ENCODE measurements at places on chromosomes 1 and 21.

DNA sequence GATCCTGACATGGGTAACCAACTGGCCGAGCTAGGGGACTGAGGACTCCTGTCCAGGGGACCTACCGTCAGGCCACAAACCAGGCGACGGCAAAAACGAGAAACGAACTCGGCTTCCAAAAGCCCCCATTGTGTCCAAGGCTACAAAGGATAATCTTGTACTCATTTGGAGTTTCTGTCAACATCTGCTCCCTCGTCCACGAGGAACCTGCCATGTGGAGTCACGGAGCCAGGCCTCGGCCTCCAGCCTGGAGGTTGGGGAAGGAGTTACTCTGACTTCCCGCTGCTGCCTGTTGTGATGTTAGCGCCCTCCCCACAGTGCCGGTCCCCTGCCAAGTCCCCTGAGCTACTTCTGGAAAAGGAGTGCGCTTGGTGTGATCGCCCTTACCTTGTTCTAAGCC is 7.3 kb downstream of the KRTAP10-1 start:
- DNase-seq: no peak

DNA sequence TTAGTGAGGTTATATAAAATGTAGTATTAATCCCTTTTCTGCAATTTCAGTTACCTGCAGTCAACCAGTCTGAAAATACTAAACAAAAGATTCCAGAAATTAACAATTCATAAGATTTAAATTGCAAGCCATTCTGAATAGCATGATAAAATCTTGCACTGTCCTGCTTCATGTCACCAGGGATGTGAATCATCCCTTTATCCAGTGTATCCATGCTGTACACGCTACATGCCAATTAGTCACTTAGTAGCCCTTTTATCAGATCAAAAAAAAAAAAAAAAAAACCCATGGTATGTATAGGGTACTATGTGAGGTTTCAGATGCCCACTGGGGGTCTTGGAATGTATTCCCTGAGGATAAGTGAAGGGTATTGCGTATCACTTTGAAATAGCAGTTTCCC is 191.3 kb upstream of the HP1BP3 start:
- no peak for DNase-seq

DNA sequence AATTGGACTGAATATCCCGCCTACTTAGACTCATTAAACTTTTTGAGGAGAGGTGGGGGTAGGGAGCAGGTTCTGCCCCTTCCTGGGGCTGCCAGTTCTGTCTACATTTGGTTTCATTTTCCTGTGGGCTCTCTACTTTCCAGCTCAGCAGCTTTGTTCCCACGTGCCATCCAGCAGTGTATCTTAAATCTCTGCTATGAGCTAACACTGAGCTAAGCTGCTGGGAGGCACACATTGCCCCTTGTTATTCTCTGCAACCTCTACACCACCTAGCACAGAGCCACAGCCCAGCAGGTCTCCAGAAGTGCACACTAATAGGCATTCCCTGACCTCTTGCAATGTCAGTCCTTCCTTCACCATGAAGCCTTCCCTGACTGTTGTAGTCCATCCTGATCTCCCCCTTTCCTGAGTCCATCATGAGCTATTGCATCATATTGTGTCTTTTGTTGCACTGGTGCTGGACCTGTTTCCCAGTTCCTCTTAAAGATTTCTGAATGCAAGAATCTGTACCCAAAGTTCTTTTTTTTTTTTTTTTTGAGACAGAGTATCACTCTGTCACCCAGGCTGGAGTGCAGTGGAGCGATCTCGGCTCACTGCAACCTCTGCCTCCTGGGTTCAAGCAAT is 28.7 kb upstream of the NRDC start:
- DNase-seq: no peak

GRCh38 chr1:110160538-110161100 is 10.3 kb downstream of the SLC6A17 start:
- DNase-seq: no peak

GRCh38 chr1:151585622-151586021 is 26.2 kb upstream of the SNX27 start:
- no peak for DNase-seq

GRCh38 chr1:112882271-112882744 is 73.7 kb downstream of the SLC16A1 start:
- DNase-seq: no peak

GRCh38 chr1:113194846-113195830 is 122.1 kb downstream of the LRIG2 start:
- DNase-seq: no peak

GRCh38 chr1:95301091-95301490 is 67.1 kb downstream of the RWDD3 start:
- DNase-seq: no peak

- DNase-seq: no peak
These were observed 47.6 kb downstream of the SHCBP1L start for GRCh38 chr1:182905321-182905720.

DNA sequence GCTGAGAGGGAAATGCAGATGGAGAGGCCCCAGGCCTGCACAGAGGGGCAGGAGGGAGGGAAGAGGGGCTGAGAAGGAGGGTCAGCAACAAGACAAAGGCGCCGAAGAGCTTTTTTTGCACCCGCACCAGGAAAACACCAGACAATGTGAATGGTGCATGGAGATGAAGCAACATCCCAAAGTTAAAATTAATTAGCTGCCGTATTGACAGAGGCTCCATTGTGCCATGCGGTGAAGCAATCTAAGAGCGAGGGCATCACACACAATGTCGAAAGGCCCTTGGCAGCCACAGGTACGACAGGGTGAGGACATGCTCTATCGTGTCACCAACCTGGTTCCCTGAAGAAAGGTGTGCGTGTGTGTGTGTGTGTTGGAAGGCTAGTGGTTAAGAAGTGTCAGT is 41.2 kb downstream of the SSBP3 start:
- DNase-seq: no peak

DNA sequence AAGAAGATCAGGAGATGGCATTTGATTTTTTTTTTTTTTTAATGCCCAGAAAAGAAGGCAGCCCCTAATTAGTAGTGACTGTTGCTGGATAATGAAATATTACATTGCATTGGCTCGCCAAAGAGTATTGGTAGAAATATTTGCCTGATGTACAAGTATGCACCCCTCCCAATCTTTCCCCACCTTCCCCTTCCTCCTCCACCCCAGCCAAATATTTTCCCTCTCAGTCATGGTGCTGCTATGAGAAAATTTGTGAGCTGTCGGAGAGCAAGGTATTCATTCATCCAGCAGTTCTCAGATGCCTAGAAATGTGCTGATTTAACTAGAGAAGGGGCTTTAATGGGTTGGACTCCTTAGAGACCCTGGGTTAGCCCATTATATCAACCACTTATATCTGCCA is 50.5 kb upstream of the IKBKE start:
- DNase-seq: no peak

DNA sequence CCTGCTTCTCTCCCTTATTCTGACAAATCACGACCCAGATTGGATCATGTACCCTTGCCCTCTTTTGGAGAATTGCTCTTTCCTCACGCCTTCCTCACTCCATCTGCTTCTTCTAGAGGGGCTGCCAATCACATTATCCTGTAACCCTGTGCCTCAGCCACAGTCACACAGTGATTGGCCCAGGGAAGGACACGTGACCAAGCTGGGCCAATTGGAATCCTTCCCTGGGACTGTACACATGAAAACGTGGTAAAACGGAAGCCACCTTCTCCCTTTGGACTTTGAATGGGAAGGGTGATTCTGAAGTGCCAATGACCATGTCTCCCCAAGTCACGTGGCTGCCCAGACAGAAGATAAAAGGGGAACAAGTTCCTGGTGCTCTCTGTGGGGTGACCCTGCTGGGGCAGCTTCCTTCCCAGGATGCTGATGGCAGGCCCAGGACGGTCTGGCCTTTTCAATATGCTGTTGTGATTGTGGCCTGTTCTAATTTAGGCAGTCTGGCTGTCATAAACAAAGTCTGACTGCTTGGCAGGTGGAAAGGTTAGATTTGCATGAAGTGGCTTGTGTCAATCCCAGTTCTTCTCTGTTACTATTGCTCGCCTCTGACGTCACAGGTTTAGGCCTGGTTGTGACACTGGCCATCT is 92.9 kb downstream of the UBIAD1 start:
- no peak for DNase-seq

DNA sequence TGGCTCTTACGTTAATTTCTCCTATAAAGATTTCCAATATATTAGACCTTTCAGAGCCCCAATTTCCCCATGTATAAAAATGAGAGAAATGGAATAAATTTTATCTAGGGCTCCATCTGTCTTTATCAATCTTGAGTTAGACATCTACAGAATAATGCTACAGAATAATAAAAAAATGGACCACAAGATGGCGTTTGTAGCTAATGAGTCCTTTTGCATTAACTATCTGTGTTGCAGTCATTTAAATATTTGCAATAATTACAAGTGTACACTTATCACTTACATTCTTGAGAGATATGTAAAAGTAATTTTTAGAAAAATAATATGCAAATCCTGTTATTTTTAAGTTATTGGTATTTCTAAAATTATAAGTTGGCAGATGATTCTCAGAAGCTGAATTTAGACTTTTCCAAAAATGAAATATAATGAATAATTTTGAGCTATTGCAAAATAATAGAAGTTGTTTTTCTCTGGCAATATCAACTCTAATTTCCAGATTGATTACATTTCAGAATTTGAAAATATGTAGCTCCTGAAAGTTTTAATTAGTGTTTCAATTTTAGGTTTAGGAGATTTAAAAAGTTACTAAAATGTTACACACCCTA is 87.7 kb downstream of the SNX7 start:
- DNase-seq: no peak

DNA sequence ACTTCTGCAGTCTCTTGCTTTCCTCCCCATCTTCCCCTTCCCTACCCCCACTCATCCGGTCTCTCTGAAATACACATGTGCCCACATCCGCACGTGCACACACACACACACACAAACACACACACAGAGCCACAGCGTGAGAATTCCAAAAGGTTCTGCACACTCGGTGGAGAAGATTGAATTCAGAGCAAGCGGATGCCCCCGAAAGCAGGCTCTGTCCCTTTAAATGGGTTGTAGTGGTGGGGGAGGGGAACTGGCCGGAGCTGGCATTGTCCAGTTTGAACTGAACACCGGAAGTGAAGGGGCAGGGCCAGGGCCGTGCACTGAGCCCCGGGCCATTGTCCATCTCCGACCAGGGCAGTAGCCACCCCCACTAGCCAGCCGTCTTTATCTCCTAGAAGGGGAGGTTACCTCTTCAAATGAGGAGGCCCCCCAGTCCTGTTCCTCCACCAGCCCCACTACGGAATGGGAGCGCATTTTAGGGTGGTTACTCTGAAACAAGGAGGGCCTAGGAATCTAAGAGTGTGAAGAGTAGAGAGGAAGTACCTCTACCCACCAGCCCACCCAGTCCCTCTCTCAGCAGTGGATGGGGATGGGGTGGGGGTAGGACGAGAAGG is 1.3 kb upstream of the LIN28A start:
- no peak for DNase-seq

DNA sequence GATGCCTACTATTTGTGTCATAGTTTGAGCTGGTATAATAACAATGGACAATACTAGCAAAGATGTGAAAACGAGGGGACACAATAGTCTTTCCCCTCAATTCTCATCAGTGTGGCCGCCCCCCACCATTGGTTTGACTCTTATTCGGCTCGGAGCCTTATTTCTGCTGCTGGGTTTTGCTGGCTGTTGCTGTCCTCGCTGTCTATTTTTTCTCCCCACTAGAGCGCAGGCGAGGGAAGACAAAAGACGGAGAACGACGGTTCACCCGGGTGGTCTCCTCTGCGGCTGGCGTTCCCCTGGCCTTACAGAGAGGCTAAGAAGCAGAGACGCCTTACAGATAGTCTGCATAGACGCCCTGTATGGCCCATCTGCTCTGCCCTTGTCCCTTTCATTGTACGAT is 19.4 kb downstream of the CLIC6 start:
- DNase-seq: no peak

DNA sequence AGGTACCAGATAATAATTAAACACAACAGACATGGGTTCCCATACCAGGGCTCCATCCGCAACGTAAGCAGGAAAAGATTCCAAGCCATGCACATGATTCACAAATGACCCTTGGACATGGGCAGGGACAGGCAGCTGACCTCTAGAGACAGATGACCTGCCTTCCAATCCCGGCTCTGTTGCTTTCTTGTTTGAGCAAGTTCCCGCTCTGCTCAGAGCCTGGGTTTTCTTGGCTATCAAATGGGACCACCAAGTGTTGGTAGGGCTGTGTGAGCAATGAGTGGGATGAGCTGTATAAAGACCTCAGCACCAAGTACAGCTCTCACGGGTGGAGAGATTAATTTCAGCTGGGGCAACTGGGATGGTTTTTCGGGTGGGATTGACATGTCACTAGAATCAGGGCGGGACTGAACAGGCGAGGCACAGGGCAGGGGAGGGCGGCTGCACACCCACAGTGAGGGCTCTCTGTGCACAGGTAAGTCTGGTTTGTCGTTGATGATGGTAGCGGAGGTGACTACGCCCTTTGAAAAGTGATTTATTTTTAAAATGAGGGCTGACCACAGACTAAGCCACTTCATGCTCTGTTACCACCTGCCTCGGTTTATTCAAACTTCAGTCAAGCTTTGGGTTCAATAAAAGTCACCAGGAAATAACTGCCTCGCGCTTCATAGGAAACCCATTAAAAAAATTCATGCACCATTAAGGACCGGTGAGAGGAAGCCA is 57.5 kb upstream of the IFFO2 start:
- no peak for DNase-seq
